ENCODE measurements at places on chromosomes 6 and 20.

- DNase-seq, result no peak
These were observed 379.7 kb upstream of the PTCHD4 start for GRCh38 chr6:48490658-48491057.

DNA sequence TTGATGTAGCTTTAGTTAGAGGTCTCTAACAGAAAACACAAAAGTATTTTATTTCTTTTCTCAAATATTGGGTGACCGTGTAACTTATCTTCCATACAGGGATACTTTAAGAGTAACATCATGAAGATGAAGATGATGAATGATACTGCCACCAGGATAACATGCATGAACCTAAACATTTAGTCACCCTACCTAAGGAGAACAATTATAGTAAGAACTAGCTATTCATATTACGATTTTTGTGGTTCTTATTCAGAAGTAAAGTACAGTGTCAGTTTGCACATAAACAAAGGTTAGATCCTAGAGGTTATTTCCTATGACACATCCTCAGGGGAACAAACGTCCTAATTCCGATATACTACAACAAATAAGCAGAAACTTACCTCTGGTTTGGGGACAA lies 21.0 kb downstream of the CLDN20 start:
- no peak for DNase-seq

GRCh38 chr6:43508481-43509141 lies 1.5 kb downstream of the LRRC73 start:
- DNase-seq, result no peak

DNA sequence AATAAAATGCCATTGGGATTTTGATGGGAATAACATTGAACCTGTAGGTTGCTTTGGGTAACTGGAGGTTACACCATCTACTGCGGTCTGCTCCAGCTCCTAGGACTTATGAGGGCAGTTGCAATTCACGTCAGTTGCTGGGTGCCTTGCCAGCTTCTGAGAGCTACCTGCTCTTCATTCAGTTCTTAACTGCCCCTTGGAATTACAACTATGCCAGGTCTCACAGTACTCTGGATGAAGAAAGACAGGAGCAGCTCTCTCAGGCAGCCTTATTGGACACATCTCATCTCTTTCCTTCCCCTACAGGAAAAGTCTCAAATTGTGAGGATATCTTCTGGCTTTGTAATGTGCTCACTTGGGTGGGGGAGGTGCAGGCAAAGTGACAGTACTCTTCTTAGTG lies 1643.3 kb downstream of the GRIK2 start:
- DNase-seq, result no peak

DNA sequence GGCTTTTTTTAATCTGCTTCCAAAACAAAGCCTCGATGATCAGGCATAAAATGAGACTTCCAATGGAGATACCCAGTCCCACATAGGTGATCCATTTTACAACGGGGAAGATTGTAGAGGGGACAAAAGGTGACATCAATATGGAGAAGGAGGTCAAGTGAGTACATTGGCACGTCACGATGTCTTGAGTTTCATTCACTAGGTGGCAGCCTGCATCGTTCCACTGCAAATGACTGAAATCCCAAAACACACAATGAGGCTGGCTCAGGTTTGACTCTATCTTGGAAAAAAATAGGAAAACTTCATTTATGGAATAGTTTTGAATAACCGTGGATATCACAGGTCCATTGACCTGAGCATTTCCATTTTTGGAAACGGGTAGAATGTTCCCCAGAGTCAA lies 32.5 kb downstream of the ADGRF1 start:
- DNase-seq, result no peak

DNA sequence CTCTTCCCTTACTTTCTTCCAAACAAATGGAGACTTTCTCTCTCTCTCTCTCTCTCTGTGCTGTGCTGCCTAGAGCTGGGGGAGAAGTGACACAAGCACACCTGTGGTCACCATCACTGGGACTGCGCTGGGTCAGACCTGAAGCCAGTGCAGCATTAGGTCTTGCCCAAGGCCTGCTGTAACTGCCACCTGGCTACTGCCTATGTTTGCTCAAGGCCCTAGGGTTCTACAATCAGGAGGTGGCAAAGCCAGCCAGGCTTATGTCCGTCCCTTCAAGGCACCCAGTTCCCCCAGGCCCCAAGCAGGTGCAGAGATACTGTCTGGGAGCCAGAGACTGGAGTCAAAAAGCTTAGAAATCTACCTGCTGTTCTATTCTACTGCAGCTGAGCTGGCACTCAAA lies 49.4 kb upstream of the TOP1 start:
- DNase-seq, result no peak

DNA sequence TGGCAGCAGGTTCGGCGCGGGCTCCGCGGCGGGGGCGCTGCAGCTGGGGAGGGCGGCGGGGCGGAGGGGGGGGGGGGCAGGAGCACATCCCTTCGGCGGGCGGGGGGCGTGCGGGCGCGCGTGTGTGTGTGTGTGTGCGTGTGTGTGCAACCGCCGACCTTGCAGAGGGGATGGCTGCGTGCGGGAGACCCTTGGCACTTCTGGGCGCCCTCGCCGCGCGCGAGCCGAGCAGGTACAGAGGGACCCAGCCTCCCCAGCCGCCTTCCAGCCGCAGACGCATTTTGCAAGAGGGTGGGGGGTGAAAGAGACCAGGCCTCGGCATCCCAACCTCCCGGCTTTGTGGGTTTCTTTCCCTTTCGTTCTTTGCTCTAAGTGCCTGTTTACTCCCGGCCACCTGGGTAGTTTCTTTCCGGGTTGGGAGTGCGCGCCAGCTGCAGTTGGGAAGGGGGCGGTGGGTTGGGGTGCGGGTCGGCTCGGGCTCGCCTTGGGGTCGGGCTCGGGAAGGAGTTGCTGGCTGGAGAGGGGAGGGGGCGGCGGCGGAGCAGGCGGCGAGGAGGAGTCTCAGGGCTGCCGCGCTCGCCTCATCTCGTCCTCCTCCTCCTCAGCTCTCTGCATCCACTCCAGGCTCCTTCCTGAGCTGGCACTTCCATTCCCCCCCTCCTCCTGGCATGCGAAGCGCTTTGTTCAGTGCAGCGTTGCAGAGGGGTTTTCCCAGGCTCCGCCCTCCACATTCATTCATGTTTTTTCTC lies 620 bp downstream of the HIVEP1 start:
- peak; percentile 38 for DNase-seq

DNA sequence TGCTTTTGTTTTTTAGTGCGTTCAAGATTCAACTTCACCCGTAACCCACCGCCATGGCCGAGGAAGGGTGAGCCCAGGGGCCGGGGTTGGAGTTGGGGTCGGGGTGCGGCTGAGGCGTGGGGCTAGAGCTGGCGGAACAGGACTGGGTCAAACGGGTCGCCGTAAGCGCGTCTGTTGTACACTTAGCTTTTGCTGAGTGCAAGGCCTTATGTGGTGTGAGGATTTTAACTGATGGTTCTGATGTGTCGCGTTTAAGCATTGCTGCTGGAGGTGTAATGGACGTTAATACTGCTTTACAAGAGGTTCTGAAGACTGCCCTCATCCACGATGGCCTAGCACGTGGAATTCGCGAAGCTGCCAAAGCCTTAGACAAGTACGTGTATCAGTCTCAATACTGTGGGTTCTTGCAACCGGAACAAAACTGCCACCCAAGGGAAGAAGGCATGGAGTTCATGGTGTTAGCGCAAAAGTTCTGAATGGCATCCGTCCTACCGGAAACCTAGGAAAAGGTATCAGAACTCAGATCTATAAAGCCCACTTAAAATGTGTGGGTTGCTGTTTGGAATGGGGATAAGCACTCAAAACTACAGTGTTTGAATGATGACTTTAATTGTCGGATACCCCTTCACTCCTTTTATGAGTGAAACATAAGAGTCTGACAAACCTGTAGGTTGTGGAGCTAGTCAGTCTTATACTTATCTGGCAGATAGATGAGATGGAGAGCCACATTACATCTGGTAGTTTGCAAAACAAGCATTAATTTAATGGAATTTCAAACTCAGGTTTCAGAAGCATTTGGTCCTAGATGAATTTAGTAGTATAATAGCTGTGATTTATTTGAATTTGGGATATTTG lies 574 bp downstream of the RPS12 start:
- no peak for DNase-seq

All from NCI-H1048 (cell line).